ENCODE measurements at places on chromosomes 3 and 15.

DNA sequence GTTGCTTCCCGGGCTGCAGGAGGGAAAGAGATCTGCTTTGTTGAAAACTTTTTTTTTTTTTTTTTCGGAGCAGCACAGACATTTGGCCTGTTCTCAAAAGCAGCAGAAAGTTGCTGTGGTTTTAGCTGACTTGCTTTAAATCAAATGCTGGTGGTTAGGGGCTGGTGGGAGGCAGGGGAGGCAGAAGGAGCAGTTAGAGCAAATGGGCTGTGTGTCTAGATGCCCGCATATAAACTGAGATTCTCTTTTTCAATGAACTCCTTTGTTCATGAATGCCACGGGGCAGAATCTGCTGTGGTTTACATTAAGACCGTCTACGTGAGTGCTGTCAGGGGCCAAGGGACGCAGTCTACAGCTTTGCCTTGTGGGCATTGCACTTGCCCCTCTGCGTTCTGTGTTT lies 95.9 kb downstream of the FLNB start:
- no peak for DNase-seq

DNA sequence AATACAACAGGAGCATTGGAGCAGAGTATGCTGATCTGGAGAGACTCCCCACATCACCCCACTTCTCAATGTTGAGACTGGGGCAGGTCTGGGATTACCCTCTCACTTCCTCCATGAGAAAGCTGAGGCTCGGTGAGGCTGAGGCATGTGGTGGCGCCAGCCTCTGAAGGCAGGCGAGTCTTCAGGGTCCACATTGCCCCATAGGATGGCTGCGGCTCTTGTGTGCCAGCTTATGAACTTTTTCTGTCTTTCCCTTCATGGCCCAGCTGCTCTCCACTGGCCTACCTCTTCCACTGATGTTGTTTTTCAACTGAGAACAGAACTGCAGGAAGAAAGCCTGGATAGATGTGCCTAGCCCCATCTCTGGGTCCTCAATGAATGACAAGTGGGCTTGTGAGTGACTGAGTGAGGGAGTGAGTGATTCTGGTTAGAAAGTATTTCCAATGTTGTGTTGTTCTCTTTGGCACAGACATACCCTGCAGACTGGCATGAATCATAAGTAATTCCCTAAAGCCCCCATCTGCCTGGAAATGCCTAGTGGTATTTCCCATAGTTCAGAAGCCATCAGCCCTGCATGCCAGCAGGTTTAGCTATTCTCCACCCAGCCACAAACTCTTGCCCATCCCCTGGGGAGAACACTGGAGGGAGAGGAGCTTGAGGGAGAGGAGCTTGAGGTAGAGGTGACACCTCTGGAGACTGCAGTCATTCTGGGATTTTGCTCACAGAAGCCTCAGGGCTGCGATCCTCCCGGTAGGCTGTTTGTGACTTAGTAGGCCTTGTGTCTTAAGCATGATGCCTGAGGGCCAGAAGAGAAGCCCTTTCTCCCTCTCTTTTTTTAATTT lies 56.9 kb downstream of the AMOTL2 start:
- no peak for DNase-seq

DNA sequence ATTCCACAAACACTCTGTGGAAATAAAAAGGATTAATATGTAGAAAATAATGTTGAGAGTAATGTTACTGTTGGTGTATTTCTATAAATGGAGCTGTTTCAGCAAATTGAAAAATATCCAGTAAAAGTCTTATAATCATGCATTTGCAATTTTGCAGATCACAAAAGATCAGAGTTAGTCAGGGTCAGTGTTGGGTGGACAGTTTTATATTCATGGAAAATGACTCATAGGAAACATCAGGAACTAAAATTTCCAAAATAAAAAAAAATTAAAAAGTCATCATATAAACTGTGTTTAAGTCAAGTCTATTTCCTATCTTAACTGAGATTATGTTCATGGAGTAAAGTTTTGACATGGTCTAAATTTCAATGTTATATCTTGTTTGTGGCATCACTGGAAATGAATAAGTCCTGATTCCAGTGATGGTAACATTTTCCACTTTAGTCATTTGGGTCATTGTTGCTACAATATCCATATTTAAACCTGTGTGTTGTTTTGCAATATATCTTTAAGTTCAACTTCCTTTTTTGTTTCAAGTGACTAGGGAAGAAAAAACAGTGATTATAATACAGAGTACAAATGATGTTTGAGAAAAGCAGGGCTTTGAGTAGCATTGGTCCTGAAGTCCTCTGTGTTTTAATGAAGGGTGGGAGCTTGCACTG lies 37.8 kb downstream of the MITF start:
- DNase-seq = no peak

- no peak for DNase-seq
These were observed 14.5 kb upstream of the TMEM44 start for GRCh38 chr3:194647747-194648146.

DNA sequence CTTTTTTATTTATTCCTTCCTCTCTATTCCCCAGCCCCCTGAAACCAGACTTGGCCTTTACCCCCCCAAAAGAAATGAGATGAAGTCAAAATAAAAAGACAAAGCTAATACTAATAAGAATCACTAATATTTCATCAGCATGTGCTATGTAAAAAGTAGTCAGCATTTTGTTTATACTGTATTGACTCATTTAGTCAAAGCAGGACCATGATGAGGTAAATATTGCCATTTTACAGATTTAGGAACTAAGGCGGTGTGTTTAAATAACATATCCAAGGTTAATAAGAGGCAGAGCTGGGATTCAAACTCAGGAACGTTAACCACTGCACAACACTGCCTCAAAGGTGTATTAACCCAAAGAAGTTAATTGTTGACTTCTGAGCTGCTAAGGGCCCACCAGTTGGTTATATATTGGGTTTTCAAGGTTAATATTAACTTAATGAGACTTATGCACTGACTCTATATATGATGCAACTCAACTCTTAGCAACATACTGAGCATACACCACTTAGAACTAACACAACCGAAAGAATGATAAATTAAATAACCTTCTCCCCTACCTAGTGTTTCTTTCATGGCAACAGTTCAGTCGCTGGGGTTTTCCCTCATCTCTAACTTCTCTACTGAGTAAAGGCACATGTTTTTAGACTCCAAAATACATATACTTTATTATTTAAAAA lies 34.7 kb downstream of the FOXP1 start:
- no peak for DNase-seq

DNA sequence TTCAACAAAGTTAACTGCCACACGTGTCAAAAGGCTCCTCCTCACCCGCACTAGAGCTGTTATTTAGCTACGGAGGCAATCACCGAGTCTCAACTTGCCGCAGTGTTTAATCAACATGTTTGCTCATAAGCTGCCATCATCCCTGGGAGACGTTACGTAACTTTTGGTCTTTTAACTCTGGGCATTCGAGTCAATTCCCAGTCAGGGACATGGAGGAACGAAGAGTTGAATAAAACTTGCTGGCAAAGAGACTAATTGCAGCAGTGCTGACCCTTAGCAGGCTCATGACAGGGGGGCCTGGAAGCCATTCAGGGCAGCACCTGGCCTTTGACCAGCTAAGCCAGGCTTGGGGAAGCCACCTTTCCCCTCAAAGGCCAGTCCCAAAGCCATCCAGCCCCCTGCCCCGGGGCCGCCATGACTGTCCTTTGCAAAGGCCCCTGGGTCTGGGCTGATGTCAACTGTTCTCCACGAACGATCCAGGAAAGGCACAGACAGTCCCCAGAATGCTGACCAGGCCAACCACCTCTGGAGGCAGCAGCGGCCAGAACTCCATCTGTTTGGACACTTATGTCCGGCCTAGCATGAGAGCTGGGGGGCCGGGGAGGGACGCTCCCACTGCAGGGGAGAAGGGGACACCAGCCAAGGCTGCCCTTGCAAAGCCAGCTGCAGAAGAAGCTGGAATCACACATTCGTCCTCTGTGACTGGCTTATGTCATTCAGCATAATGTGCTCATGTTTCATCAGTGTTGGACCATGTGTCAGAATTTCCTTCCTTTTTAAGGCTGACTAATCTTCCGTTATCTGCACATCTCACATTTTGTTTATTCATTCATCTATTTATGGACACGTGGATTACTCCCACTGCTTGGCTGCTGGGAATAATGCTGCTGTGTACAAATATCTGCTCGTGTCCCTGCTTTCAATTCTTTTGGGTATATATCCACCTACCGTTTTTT lies 43.7 kb downstream of the PCSK6 start:
- DNase-seq = no peak

GRCh38 chr3:61564395-61565059 lies 3.2 kb downstream of the PTPRG start:
- DNase-seq = no peak

DNA sequence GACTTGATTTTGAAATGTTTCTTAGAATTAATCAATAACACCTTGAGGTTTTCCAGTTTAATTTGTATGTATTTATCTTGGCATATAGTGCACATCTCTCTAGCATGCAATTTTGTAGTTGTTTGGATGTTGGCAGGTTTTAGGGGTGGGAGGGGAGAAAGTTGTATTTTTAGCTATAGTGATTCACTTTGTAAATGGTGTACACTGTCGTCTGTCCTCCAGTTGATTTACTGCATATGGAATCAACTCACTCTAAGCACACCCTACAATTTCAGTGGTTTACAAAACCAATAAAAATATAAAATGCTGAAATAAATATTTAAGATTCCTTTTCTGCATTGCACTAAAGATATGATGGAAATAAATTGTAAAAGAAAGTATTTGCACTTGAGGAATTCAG lies 199.1 kb downstream of the CDIN1 start:
- no peak for DNase-seq

DNA sequence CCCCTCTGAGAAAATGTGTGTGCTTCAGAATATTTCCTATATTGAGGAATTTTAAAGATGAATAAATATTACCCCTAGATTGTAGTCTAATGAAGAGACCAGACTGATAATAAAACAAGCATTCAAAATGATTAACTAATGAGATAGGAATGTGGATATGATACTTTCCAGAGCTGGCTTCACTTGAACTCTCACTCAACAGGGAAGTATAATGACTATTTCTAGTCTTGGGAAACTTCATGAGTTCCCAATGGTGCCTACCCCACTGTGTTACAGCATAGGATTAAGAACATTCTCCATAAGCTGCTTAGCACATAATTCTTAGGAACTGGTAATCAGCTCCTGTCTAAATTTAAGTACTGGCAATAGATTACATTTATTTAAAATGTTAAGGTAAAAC lies 261.5 kb upstream of the ZNF385D start:
- DNase-seq = no peak

- no peak for DNase-seq
These were observed 319.2 kb upstream of the SEMA6D start for GRCh38 chr15:47398132-47398531.

- DNase-seq = no peak
These were observed 219.0 kb upstream of the ROPN1 start for GRCh38 chr3:124210899-124211298.

GRCh38 chr15:32889214-32889613 lies 171.4 kb downstream of the GREM1 start:
- DNase-seq = no peak

GRCh38 chr3:71393093-71393492 lies 190.4 kb downstream of the FOXP1 start:
- DNase-seq = no peak

DNA sequence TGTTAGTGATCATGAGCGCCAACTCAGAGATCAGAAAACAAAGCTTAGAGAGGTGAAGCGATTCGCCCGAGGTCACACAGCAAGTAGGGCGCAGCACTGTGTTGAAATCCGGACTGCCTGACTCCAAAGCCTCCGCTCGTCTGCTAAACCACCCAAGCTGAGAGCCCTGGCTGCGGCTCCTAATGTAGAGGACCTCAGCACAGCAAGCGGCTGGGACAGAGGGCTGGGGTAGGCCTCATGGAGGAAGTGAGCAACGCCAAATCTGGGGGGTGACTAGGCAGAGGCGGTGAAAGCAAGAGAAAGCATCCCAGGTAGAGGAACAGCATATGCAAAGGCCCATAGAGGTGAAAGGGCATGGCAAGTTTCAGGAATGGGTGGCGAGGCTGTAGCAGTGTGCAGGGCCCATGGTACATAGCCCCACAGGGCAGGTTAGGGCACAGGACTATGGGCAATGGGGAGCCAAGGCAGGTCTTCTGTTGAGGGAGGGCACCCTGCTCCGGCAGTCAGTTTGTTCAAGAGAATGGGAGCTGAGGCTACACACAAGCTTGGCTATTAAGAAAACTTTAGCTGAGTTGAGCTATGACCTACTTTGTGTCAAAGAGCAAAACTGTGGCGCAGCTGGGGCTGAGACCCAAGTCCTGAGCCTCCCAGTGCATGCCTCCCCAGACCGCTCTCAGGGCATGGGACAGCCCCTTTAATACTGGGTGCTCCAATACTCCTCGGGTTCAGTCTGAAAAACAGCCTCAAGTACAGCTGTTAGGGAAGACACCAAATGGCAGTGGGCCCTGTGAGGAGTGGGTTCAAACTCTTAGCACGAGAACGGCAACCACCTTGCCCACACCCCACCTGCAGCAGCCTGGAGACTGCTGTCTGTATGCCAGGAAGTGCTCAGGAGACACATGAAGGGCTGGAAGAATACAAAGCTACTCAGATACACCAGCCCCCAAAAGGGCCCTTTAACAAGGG lies 988 bp upstream of the CFAP92 start:
- DNase-seq = no peak

GRCh38 chr3:104069114-104069513 lies 1297.6 kb upstream of the ALCAM start:
- no peak for DNase-seq

DNA sequence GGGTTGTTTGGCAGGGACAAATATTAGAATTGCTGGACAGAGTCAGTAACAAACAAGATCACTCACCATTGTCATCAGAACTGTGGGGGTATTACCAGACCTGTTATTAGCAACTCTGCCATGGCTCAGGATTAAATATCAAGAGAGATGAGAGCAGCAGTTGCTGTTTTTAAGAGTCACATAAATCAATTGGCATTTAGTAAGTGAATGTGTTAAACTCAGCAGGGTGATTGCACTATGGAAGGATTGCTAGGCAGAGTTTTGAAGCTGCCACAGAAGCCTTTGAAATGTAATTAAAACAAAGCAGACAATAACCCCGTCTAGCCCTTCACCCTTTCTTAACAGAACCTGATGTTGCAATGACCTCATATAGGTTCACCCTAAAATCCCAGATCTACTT lies 238.8 kb downstream of the GAP43 start:
- no peak for DNase-seq

DNA sequence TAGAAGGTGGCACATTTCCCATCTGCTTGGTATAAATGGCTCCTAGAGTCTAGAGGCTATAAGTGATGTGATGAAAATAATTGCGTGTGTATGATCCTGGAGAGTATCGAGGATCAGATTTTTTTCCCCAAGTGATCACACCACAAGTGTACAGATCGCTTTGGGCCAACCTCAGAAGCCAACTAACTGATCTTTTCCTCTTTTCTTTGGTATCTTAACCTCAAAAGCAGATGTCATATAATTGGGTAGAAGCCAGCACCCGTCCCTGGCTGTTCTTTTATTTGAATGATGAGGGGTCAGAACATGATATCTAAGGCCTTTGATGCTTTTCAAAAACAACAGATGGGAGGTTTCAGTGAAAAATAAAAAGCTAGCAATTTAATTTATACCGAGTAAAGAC lies 3.3 kb downstream of the P2RY14 start:
- no peak for DNase-seq

DNA sequence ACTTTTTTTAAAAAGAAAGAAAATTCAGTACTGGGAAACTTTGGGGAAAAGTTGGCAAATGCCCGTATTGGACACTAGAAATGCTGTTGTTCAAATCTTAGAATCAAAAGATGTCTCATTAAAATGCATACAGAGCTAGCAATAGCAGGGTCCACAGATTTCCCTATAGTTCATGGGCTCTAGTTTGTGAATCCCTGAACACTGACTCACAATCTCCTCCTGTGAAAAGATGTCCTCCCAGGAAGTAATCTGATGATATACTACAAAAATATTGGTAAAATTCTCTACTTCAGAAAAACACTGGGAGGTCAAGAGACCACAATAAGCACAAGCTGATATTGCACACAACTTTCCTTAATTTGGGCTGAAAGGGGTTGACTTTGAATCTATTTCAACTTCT lies 568.4 kb upstream of the ZNF385D start:
- no peak for DNase-seq
